ENCODE measurements at places on chromosomes 12 and 14.

- DNase-seq = no peak
Observed at GRCh38 chr14:26389646-26390508, 208.0 kb downstream of the NOVA1 start.

DNA sequence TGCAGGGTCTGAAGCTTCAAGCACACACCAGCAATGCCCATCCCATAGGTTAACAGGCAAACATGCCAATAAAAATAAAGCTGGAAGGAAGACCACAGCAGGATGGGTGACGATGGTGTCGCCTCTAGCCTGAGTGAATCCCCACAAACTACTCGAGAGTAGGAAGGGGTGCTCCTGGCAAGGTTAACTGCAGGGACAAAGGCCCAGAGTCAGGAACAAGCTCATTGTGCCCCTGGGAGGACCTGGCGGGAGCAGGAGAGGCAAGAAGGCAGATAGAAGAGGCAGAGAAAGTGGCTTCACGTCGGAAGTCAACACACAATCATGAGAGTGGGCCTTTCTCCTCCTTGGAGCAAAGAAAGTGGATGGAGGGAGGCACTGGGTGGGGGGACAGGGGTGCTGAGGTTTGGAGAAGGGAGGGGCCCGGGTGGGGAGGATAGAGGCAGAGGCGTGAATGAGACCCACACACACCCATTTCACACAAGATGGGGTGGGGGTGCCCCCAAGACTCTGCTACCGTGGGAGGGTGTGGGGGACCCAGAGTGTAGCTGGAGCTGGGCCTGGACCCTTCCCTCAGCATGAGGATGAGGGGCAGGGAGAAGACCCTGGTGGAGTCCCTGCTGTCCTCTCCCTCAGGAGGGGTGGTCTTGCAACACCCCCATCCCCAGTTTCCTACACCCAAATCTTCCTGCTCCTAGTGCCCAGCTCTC lies 43.1 kb downstream of the DIO3 start:
- no peak for DNase-seq

GRCh38 chr14:90675399-90675798 lies 140.8 kb downstream of the TTC7B start:
- no peak for DNase-seq

- no peak for DNase-seq
Observed at GRCh38 chr12:93407054-93407962, 29.6 kb downstream of the NUDT4 start.

GRCh38 chr12:97142737-97143410 lies 235.8 kb downstream of the NEDD1 start:
- DNase-seq = no peak

GRCh38 chr14:54493293-54493692 lies 4.5 kb upstream of the GMFB start:
- DNase-seq = no peak

GRCh38 chr12:13277293-13277692 lies 80.8 kb downstream of the EMP1 start:
- no peak for DNase-seq

GRCh38 chr12:101839324-101840283 lies 8.8 kb upstream of the GNPTAB start:
- DNase-seq = peak; percentile 34

DNA sequence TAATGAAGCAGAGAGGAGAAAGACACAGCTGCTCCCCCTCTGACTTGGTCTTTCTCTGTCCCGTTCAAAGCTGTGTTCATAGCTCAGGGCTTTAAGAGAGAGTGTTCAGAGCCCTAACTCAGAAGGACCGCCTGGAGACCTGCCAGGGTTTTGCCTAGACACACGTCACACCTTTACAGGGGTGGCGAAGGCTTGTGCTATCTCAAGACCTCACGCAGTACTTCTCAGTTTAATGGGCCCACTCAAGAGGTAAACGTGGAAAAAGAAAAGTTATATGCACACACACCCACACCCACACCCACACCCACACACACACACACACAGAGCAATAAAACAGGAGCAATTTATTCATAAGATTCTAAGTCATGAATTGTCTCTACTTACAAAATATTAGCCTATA lies 374.3 kb downstream of the C12orf75 start:
- no peak for DNase-seq

DNA sequence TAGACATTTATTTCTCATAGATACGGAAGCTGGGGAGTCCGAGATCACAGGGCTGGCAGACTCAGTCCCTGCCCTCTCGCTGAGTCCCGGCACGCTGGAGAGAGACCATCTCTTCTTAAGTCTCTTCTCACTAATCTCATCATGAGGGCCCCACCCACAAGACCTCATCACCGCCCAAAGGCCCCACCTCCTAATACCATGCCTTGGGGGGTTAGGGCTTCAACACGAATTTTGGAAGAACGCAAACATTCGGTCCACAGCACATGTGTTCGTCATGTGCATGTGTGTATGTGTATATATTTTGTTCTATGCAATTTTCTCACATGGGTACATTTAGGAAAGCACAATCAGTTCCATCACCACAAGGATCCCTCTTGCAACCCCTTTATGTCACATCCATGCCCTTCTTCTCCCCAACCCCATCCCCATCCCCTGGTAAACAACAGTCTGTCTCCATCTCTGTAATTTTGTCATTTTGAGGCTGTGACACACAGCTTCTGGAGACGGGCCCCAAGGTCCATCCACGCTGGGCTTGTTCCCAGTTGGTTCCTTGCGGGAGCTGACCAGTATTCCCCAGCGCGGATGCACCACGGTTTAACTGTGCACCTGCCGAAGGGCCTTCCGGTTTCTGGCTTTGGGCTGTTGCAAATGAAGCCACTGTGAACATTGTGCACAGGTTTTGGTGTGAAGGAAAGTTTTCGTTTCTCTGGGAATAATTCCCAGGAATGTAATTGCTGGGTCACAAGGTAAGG lies 317.5 kb upstream of the DIO3 start:
- DNase-seq = no peak

DNA sequence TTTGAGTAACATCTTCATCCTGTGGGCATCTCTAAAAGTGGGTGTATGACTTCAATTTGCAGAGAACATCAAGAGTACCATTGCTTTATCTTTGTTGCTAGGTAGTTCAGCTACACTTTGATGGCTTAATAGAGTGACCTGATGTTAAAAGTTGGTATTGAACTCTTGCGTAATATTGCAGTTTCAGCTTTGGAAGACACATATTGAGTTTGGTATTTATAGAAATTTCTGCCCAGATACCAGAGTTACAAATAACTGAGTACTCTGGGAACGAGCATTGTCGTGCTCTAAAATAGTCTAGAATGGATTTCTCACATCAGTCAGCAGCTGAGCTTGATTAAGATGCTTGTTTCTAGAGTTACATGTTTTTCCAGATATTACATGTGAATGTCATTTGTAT lies 24.8 kb upstream of the AKAP5 start:
- DNase-seq = no peak

GRCh38 chr12:104651811-104652210 lies 195.1 kb downstream of the CHST11 start:
- DNase-seq = peak; percentile 44

DNA sequence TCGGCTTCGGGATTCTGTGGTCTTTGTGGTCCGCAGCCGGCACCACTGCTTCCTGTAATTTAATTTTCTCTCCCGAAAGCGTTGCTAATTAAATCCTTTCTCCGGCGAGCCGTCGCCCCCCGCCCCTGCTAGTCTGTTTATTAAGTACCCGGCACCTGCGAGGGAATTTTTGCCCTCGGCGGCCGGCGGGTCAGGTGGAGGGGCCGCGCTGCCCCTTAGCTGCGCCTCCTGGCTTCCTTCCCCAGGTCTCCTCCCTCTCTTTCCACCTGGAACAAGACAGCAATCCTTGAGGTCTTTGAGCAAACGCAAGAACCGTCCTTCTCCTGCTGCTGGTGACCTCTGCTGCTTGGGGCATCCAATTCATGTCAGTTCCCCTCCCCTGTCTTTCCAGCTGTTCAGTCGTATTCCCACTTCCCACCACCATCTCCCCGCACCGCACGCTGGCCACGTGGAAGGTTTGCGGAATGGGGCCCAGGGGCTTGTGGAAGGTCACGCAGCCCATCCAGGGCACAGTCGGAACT lies 16.2 kb downstream of the ZDHHC22 start:
- no peak for DNase-seq
